ENCODE measurements at places on chromosomes 2 and 18.

DNA sequence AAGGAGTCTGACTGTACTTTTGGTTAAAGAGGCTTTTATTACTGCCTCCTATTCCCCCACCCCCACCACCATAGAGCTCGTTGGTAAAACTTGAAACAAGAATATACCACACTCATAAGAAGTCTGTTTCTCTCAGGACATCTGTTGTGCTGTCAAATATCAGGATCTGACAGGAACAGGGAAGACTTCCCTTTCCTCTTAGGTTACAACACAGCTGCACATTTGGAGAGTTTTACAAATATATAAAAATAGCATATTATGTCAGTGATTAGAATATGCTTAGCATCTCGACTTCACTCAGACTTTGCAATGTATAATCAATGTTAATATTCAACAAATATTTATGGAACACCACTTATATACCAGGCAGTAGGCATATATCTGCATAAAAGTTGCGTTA is 439.6 kb upstream of the REG3G start:
- DNase-seq = no peak

GRCh38 chr2:41937921-41938708 is 109.7 kb upstream of the PKDCC start:
- DNase-seq = no peak

DNA sequence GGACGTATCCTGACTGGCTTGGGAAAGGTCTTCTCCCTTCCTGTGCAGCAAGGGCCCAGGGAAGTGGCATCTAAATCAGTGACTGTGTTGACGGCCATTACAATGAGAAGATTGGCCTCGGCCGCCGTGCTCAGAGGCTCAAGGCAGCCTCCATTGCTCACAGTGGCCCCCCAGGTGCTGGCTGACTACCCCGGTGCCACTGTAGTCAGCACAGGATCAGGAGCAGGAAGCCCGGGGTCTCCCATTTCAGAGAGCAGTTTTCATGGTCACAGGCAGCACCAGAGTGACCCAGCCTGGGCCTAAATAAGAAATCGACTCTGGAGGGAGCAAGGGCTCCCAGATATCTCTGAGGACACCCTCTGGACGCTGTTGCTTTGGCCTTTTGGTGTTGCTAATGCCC is 219.4 kb upstream of the ARL4C start:
- DNase-seq = no peak

DNA sequence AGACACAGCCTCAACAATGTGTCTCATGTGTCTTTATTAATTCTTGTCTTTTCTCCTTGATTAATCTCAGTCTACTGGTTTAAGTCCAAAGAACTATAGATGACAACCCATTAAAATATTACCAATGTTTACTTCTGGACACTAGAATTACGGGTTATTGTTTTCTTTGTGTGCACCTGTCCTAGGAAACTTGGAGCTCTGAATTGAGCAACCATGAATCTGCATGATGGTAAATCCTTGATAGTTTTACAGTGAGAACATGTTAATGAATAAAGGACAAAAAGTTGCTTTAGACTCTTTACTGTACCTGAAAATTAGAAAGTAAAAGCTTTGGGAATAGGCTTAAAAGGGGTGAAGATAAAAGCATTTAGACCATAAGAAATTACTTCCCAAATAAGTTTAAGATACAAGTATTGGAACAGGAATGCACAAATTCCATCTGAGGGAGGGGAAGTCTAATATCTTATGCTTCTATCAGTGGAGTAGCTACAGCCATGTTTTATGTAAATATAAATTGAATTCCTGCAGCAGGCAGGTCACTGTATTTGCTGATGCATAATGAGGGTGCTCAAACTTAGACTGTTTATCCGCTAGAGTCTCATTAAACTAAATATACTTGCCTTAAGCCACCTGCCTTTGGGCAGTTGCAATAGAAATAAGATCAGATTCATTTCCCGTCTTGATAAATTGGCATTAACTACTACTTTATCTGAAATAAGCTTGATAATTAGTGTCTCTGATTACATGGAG is 603.7 kb upstream of the GCFC2 start:
- no peak for DNase-seq

DNA sequence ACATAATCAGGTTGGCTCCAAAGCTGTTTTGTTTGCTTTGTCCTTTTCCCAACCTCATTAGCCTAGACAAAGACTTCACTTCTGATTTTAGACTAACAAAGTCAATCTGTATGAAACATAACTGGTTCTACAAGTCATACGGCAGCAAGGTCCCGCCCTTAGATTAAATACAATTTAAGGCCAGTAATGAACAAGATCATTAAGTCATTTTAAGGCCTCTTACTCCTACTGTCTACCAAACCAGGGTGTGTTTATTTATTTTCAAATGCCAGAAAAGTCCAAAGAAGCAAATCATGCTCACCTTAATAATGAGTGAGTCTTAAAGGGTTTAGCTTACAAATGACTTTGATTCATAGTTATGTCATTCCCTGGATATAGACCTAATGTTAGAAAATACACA is 148.4 kb upstream of the ACVR2A start:
- no peak for DNase-seq

Measured in inflammatory macrophage treated with lipopolysaccharide for 1 hour (primary cell).